Left renal pelvis (tissue), 4 donors: ENCODE measurements at places on chromosomes 1 and 21. TPM values are rescaled to one million over a fixed set of nuclear protein-coding genes. Genes with fewer than 3 reads are reported as not detected.

Gene SERPINC1
- polyA plus RNA-seq: 0.44 TPM

Gene FCAMR
- polyA plus RNA-seq: 9.6 TPM

Gene AQP10
- polyA plus RNA-seq: 0.09 TPM

Gene TIE1
- polyA plus RNA-seq: 51.9 TPM

DNA sequence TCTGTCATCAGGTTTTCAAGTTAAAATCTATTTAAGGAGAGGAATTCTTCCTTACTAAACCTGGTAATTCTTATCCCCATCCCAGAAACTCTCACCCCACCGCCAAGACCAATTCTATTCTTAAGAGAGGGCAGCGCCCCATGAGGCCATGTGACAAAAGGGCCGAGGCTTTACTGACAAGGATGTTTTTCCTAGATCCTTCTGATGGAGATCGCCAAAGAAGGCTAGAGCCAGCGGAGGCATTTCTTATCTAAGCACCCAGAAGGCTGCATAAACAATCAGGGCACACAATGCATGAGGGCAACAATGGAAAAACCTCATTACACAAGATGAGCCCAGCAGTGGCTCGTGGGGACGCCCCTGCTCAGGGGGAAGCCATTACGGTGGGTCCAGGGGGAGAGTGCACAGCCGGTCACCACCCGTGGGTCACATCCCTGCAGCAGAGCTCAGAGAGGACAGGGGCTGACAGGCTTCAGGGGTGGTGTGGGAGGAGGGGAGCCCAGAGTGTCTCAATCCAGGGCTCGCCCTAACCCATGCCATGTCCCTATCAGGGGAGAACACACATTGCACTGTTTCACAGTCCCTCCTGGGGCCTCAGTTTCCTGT, 88.7 kb downstream of the ITPKB start:
- no peak for DNase-seq

GRCh38 chr1:218380125-218380977, 35.2 kb downstream of the TGFB2 start:
- DNase-seq: no peak

GRCh38 chr1:12229386-12229834, 420 bp upstream of the VPS13D start:
- DNase-seq: no peak

DNA sequence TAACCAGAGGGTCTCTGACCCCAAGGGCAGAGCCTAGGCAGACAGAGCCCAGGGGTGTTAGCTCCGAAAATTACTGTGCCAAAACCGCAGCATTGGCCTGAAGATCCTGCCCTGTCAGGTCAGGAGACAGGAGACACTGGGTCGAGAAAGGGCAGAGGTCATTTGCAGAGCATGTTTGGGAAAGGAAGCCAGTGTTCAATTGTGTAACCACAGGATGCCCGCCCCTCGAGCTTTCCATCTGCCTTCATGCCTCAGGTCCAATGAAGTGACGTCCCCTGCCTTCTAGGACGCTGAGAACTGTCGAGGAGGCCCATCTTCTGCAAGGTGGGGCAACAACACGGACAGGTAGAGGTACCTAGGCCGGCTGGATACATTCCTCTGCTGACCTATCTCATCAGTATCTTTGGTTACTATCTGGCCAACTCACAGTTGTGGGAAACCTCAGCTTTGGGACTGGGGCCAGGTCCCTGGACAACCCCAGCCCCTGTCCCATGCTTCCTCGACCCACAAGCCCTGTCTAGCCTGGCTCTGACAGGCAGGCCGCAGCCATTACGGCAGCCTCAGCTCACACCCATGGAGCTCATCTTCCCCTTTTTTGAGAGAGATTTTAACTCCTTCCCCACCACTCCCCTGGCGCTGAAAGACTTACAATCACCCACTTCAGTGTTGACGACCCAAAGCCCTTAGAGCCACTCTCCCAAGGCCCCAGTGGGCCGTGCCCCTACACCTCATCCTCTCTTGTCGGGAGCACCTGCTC, 1.3 kb downstream of the ARL8A start:
- no peak for DNase-seq

- no peak for DNase-seq
These were observed 6.0 kb upstream of the TRAPPC10 start for GRCh38 chr21:44006017-44006619.

GRCh38 chr1:119285482-119285881, 83.1 kb upstream of the HAO2 start:
- no peak for DNase-seq

DNA sequence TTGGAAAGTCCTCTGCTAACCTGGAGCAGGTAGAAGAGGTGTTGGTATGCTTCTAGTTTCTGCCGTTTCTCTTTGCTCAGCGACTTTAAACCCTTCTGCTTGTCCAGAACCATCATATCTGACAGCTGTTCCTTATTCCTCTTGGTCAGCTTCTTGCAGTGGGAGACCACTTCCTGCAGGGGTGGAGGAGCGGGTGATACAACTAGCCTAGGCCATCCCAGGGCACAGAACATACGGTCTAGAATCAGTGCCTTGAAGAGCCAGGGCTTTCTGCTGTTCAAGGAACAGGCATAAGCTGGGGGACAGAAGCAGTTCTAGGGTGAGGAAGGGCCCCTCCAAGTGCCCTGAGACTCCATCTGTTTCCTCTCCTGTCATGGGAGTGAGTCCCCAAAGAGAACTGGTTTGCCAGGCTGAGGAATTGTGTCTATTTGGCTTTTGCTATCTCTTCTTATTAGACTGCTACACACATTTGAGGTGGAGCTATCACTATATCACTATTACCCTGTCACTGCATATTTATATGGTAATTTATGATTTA, 32.5 kb downstream of the IQGAP3 start:
- no peak for DNase-seq

- no peak for DNase-seq
These were observed 97.9 kb upstream of the KIF26B start for GRCh38 chr1:245056913-245057312.

DNA sequence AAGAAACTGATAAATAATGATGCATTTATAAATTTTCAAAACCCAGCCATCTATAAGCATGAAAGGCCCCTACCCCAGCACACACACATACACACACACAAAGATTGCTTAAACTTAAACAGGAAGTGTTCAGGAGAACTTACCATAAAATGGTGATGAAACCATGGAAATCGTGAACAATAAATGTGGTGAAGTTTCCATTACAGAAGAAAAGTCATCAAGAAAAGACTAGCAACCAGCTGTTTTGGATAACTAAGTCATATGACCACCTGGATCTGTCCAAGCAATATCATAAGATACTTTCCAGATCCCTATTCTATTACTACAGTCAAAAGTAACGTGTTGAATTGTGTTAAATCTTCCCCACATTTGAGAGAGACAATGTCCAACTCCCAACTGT, 24.1 kb downstream of the RGS5 start:
- DNase-seq: no peak

DNA sequence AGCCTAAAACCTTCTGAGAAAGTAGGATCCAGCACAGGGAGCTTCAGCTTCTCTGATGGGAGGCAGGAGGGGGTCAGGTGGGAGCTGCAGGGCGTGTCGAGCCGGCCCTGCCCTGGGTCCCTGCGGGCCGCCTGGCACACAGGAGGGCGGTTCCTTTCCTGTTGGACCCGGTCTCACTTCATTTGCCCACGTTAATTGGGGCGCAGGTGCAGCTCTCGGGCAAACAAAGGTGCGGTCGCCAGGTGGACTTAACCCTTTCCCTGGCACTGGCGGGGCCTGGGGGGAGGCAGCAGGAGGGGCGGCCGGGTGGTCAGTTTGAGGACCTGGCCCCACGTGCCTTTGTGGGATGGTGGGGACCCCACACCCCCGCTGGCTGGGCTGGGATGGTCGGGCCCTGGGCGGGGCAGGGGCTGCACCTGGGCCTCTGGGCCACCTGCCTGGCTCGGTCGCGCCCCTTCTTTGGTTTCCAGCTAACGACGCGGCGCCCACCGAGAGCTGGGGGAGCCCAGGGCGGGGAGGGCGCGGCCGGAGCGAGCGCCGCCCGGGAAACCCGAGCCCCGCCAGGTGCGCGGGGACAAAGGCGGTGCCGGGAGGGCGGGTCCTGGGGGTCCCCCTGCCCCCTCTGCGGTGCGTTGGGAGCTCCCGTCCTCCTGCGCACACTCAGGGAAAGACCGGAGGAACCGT, 20.8 kb upstream of the C1orf159 start:
- no peak for DNase-seq

DNA sequence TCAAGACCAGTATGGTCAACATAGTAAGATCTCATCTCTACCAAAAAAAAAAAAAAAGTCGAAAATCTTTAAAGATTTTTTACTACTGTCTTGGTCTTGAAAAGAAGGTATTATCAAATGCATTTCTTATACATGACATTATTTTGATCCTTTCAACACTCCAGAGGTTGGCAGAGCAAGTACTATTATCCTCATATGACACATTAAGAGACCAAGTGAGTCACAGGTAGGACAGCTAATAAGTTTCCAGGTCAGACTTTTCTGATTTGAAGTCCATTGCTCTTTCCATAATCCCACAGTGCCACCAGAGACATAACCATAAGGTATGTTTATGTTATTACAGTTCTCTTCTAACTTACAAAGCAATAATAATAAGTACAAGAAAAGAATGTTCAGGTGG, 15.2 kb downstream of the DBT start:
- no peak for DNase-seq

GRCh38 chr1:30402031-30402430, 321.4 kb downstream of the MATN1 start:
- DNase-seq: no peak

DNA sequence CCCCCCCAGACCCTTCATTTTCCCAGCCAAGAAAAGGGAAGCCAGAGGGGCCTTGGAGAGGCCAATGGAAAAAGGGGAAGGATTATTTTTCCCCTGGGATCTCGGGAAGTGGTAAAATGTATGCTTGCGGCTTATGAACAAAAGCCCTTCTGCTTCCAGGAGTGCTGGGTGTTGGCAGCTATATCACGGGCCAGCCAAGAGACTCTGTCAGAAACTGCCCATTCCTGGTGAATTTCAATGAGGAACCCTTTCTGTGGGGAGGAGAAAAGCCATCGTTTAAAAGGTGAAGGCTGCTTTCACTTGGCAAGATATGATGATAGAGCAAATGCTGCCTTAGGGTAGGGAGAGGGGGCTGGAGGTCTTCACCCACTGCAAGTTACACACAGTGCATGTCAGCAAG, 69.7 kb upstream of the ZC3H12A start:
- DNase-seq: no peak

GRCh38 chr1:225737866-225738265, 39.8 kb upstream of the SRP9 start:
- DNase-seq: no peak

DNA sequence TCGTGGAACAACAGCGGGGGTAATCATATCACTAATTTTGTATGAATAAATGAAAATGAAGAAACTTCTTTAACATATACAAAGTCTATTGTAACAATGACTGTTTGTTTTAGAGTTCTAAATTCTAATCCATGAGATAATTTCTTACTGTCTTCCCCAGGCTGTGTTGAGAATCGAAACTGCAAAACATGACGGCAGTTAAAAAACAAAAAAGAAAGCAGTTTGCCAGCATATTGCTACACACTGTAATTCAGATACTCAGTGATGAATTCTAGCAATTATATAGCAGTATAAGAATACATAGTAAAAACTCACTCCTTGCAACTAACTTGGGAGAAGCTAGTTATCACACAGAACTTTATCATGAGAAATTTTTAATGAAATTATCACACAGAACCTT, 22.1 kb downstream of the INSL5 start:
- DNase-seq: no peak

- no peak for DNase-seq
These were observed 8.3 kb upstream of the DIPK1A start for GRCh38 chr1:92969517-92969916.

GRCh38 chr1:16088996-16089395, 15.5 kb upstream of the FAM131C start:
- no peak for DNase-seq

- DNase-seq: no peak
These were observed 226.3 kb upstream of the USP24 start for GRCh38 chr1:55441489-55441888.

GRCh38 chr1:229067546-229067945, 203.4 kb upstream of the RAB4A start:
- no peak for DNase-seq
